ENCODE measurements at places on chromosomes 2 and 18. TPM values are rescaled to one million over a fixed set of nuclear protein-coding genes. Genes with fewer than 3 reads are reported as not detected.

Gene SLC38A11
- not detected for total RNA-seq

Gene TPRKB
- total RNA-seq = 31.6 TPM

Gene RMDN2
- total RNA-seq = 4.0 TPM

Gene ANKRD23
- 0.32 TPM for total RNA-seq

Gene DTNA
- total RNA-seq = 2.4 TPM

Gene NYAP2
- not detected for total RNA-seq

Gene NGEF
- total RNA-seq = 0.32 TPM

Gene ZRANB3
- total RNA-seq = 4.3 TPM

Gene DOK6
- total RNA-seq = 3.1 TPM

Gene OTOS
- total RNA-seq = not detected

Gene DUSP19
- total RNA-seq = 1.5 TPM

Gene ZSWIM2
- total RNA-seq = not detected
